ENCODE measurements at places on chromosomes 7 and 10.

DNA sequence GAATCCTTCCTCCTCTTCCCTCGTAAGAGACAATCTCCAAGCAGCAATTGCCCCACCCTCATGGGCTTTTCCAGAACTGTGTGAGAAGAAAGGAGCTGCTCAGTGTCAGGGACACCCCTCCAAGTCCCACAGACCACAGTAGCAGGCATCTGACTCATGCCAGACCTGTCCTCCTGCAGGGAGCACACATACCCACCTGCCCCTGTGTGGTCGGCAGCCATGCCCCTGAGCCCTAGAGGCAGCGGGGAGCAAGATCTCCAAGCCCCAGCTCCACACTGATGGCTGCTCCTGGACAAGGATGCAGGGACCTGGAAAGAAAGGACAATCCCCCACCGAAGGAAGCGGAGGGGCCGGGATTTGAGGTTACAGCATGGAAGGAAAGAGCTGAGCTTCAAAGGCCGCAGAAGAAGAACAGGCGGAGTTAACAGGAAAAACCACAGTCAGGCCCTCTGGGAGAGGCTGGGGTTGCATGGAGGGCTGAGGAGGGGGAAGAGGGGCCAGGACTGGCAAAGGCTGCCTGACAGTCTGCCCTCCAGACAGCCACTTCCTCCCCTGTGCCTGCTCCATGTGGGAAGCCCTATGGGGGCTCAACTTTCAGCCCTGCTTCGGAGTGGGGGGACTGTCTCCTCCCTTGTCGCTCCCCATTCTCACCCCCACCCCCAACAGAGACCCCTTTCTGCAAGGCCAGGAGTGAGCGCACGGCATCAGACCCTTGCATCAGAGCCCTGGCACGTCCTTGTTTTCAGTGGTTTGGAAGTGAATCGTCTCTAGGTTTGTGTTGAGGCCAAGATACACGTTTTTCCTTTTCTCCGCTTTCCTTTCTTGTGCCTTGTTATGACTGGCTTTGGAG, 46.8 kb downstream of the ASB13 start:
- peak; percentile 81 for DNase-seq

DNA sequence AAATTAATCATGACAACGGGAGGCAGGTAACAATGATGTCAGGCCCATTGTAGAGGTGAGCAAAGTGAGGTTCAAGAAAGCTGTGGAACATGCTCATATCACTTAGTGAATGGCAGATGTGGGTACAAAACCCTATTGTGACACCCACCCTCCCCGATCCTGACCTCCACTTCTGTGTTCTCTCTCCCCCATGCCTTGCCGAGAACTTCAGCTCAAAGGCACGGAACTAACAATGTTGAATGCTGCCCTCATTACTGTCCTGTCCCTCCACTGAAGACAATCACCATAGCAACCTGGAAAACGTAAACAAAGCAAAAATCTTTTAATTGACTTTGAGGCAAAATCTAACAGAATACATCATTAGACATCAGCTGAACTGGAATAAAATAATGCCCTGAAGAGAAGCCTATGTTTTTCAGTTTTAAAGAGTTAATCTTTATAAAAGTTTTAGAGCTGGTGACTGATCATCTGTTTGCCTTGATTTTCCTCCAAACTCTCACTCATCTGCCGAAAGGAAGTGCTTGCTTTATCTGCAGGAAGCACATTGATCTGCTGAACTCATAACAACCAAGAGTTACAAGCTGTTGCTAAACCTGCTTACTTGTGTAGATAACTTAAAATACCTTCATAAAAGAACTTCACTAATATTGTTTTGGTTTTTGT, 133.6 kb downstream of the CUBN start:
- peak; percentile 84 for DNase-seq

DNA sequence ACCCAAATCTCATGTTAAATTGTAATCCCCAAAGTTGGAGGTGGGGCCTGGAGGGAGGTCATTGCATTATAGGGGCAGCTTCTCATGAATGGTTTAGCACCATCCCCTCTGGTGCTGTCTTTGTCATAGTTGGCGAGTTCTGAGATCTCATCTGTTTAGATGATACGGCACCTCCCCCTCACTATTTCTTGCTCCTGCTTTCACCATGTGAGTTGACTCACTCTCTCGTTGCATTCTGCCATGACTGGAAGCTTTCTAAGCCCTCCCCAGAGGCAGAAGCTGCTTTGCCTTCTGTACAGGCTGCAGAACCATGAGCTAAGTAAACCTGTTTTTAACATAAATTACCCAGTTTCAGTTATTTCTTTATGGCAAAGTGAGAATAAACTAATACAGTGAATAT, 18.9 kb upstream of the ZNF138 start:
- DNase-seq = no peak

DNA sequence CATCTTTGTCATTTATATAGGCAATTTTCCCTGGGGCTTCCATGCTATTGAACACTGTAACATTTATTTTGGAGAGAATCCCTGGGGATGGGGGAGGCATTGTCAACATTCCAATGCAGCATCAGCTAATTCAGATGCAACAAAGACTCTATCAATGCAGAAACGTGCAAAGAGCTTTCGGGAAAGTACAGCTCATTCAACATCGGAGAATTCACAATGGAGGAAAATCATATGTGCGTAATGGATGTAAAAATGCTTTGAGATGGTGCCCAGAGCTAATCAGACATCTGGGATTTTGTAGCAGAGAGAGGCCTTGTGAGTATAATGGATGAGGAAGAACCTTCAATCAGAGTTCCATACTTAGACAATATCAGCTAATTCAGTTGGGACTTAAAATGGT, 28.3 kb upstream of the FIS1 start:
- DNase-seq = no peak

DNA sequence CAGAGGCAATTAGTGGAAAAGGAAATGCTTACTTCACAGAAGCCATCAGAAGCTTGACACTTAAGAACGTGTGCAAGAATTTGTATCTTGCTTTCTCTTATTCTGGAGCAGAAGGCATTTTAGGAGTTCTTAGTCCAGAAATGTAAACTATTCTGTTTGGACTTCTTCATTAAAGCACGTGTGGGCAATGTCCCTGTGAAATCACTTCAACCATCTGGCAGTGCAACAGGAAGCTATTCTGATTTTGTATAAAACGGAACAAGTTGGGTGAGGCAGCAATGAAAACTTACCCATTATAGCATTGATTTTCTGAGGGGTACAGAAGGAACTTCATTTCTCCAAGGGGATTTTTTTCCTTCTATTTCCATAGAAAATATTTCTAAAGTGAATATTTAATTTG, 21.3 kb upstream of the ARHGAP21 start:
- peak; percentile 23 for DNase-seq

- peak; percentile 40 for DNase-seq
Observed at GRCh38 chr7:134920026-134920753, 66.1 kb upstream of the AGBL3 start.

GRCh38 chr7:117458977-117459583, 20.7 kb upstream of the CFTR start:
- DNase-seq = peak; percentile 28

All from muscle of leg (tissue), 16 donors.